Activated CD4-positive, CD25-positive, alpha-beta regulatory T cell treated with anti-CD3 and anti-CD28 coated beads, Interleukin-2, amount 50 U/mL, for 16 hours (primary cell): ENCODE measurements at places on chromosomes 11 and 22.

DNA sequence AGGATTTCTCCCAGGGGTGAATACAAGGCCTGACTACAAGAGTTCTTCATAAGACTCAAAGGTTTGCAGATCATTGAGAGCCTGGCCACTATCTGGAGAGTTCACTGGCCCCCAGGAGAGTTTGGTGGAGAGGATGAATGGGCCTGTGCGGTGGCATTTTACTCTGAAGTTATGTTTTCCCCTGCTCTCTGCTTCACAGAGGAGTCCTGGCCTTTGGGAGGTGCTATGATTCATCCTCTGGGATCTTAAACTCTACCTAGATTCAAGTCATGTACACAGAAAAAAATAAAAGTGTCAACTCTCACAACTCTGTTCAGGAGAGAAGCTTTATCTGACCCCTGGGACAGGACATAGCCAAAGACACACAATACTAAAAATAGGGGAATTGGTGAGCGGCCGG, 159.1 kb upstream of the CARD18 start:
- no peak for DNase-seq

- no peak for DNase-seq
Measured at GRCh38 chr22:20130319-20130718, 1.3 kb upstream of the ZDHHC8 start.

DNA sequence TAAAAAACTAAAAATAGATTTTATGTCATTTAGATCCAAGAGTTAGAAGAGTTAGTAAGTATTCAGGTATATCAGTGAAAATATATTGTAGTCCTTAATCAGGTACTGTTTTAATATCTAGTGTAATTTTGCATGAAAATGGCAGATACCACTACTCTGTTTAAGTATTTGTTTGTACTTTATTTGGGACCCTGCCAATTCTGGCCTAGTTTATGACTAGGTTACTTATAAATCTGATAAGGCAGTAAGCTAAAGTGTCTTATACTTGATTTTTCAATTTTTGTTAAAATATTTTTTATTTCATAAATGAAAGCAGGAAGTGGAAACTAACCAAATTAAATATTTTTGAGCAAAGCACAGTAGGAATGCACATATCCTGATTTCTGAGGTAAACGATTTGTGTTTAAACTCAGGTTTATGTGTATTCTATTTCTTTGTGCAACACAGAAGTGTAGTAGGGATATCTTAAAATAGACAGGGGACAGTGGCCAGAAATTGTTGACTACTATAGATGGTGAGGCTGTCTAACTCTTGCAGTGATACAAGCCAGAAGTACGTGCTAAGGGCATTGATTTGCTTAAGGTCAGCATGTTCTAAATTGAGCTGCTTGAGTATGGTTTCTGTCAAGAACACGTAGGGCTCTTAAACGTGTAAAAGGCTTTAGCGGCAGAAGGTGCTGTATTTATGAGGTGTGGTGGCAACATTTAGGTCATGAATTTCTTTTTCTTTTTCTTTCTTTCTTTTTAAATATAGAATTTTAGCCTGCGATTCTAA, 34.0 kb downstream of the HIPK3 start:
- DNase-seq = no peak

GRCh38 chr22:38309614-38310517, 7.4 kb downstream of the CSNK1E start:
- DNase-seq = no peak

GRCh38 chr11:126570489-126570888, 215.0 kb downstream of the ST3GAL4 start:
- DNase-seq = no peak

- no peak for DNase-seq
Measured at GRCh38 chr22:49243335-49243734, 584.3 kb downstream of the BRD1 start.

DNA sequence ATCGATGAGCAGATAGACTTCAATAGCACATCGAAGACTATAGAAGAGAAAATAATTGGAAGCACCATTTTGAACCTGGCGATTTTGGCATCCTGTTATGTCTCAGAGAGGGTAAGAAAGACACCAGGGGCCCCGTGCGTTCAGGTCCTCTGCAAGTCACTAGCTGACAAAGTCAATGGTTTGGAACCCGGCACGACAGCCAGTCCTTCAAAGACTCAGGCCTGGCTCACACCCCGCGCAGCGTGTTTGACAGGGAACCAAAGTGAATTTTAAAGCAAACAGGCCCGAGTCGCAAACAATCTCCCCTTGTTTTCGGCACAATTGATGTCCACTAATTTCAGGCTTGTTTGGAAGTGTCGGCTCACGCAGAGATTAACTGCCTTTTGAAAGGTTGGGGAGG, 716.6 kb downstream of the BRD1 start:
- no peak for DNase-seq

DNA sequence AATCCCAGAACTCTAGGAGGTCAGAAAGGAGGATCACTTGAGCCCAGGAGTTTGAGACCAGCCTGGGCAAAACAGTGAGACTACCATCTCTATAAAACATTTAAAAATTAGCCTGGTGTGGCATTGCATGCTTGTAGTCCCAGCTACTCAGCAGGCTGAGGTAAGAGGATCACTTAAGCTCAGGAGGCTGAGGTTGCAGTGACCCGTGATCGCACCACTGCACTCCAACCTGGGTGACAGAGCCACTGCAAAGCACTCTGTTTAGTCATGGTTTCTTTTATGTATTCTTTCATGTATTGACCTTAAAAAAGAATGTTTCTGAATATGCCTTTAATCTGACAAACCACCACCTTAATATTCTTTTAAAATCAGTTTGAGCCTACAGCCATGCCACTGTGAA, 52.2 kb downstream of the BIRC2 start:
- no peak for DNase-seq

- no peak for DNase-seq
Measured at GRCh38 chr11:17751558-17751957, 17.0 kb downstream of the KCNC1 start.

DNA sequence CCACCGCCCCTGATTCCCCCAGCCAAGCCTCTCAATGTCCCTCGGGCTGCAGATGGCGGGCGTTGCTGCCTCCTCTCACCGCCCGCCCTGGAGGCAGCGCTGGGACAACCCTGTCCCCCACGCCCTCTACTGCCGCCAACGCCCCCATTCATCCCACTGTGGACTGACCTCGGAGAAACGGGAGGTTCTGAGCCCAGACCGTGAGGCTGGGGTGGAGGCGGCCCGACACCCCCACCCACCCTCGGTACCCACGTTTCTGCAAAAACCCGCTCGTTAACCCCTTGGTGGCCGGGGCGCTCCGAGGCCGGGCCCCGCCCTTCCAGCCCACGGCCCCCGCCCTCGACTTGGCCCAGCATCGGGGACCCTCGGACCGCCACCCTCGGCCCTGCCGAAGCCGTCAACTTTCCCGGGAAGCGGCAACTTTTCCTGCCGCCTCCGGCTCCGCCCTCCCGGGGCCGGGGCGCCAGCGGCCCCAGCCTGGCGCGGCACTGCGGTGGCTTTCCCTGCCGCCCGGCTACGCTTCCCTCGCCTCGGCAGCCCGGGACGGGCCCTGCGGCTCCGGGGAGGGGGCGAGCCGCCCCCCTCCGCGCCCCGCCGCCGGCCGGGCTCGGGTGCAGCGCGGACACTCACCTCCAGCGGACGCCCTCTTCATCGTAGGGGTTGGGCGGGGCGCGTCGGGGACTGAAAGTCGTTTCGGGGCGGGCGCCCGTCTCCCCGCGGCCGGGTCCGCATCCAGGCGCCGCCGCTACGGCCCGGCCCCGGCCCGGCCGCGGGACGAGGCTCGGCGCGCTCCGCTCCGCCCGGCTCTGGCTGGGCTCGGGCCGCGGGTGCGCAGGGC, 458 bp downstream of the RTN4R start:
- DNase-seq = no peak

GRCh38 chr11:121389651-121390050, 62.5 kb upstream of the SORL1 start:
- no peak for DNase-seq

DNA sequence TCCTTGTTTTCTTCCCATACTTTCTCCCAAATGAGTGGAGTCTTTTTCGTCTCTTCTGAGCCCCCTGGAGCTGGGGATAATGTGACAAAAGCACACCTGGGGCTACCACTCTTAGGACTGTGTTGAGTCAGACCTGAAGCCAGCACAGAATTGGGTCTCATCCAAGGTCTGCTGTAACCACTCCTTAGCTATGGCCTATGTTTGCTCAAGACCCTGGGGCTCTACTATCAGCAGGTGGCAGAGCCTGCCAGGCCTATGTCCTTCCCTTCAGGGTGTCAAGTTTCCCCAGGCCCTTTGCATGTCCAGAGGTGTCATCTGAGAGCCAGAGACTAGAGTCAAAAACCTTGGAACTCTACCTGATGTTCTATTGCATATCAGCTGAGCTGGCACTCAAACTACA, 335.7 kb downstream of the DDX10 start:
- DNase-seq = no peak

GRCh38 chr11:5240458-5240857, 6.2 kb upstream of the HBD start:
- DNase-seq = no peak

GRCh38 chr22:48665311-48665995, 1162.2 kb downstream of the BRD1 start:
- DNase-seq = no peak

DNA sequence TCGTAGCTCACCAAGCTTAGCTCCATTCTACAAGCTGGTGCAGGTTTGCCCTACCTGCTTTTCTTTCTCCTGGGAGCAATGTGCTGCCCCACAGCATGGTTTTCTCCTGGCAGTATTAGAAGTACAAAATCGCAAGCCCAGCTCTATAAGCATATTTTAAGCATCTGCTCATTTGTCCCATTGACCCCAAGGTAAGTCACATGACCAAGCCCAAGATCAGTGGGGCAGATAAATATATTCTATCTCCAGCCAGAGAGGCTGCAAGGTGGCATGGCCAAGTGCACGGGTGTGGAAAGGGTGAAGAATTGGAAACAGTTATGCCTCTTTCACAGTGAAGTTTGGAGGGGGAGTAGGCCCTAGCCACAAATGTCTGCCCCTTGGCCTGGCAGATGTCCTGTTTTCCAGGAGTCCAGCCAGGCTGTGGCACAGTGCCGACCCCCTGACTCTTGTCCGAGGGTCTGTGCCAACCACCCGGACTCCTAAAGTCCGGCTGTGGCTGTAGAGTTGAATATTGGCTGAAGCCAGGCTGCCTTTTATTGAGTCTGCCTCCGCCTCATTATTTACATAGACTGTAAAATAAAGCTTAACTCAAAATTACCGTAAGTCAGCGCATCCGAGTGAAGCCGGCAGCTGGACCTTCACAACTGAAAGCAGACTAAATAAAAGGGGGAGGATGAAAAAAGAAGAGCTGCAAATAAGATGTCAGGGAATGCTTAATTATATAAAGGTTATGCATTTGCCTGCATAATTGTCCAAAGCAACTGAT, 165.7 kb downstream of the COMMD9 start:
- no peak for DNase-seq

DNA sequence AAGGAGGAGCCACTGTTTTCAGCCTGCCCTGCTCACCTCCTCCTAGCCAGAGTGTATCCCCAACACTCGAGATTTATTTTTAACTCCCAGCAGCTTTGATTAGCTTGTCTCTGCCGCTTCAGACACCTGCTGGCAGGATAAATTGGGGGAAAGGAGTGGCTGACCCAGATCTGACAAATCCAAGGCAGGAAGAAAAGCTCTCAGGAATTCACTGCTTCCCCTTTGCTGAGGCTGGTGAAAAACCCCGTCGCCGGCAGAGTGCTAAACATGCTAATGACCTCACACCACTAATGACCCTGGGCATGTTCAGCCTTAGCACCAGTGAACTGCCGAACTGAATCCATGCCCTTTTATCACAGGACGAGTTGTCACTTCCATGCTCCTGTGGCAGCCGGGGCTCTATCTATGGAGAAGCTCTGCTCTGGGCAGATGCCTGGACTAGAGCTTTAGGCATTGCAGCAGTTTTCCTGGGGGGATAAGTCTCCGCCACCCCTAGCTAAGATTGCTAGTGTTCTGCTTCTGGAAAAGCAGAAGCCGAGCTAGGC, 52.2 kb downstream of the FEZ1 start:
- DNase-seq = no peak

- DNase-seq = no peak
Measured at GRCh38 chr11:102204174-102204573, 93.9 kb downstream of the YAP1 start.

DNA sequence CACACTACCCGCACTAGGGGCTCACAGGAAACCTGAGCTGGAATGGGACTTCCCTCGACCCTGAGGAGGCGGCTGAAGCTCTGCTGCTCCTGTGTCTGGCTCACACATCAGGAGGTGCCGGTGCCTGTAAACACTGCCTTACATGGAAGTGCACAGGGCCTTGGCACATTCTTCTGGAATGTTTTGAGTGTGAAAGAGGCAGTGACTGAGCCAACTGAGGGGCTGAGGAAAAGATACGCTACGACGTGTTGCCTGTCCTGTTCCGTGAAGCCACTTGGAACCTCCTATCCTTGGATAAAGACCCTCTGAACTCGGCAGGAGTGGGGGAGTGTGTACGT, 10.5 kb downstream of the TXN2 start:
- DNase-seq = no peak

DNA sequence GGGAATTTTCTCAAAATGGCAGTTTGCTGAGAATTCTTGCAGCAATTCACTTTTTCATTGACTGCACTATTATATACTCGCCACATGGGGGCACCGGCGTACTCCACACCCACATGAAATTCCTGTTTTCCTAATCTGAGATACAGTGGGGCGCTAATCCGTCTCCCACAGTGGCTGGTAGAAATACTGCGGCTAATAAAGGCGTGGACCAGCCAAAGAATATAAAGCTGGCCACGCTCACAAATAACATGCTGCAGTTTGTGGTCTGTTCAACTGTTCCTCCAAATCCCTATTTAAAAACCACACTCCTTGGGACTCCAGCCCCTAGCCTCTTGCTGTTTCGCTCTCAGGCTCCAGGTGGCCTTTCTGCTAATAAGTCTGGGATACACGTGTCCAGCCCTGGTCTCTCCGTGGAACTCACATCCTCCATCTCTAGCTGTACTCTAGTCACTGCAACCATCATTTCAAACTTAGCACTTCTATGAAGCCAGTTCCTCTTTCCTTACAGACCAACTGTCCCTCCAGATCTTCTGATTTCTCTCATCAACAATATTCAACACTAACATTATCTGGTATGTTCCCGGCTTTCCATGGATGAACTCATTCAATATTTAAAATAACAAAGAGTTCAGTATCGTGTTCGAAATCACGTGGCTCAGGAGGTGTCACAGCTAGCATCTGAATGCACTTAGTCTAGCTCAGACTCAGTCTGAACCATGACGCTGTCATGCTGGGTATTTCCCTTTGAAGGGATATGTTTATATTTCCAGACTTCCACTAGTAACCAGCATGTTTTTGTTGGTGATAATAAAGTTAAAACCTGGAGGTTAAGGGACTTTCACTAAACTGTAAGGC, 22.0 kb downstream of the TBRG1 start:
- DNase-seq = no peak

- no peak for DNase-seq
Measured at GRCh38 chr11:106468086-106468485, 390.6 kb downstream of the AASDHPPT start.

GRCh38 chr22:37739035-37739434, 42.2 kb downstream of the TRIOBP start:
- no peak for DNase-seq

GRCh38 chr22:36417281-36417686, 29.5 kb upstream of the MYH9 start:
- no peak for DNase-seq

GRCh38 chr11:9815486-9816136, 151.7 kb downstream of the SWAP70 start:
- no peak for DNase-seq

- no peak for DNase-seq
Measured at GRCh38 chr11:1927026-1927847, 7.7 kb downstream of the TNNT3 start.

GRCh38 chr22:35337932-35338331, 38.2 kb downstream of the TOM1 start:
- no peak for DNase-seq
